ENCODE measurements at places on chromosomes 4 and X.

- peak; percentile 15 for DNase-seq
Observed at GRCh38 chr4:185566972-185567371, 31.7 kb upstream of the PDLIM3 start.

DNA sequence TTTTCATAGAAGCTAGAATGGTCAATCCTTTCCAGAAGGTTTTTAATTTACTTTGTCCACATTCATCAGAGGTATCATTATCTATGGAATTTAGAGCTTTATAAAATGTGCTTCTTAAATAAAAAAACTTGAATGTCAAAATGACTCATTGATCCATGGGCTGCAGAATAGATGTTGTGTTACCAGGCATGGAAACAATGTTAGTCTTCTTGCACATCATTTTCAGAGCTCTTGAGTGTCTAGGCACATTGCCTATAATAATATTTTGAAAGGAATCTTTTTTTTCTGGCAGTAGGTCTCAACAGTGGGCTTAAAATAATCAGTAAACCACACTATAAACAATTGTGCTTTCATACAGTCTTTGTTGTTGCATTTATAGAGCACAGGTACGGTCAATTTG lies 200.3 kb downstream of the FAT4 start:
- DNase-seq = no peak

- DNase-seq = peak; percentile 85
Observed at GRCh38 chr4:153204247-153204671, at the start of gene TRIM2. Gene TRIM2 (plus strand): TSS chr4:153204443. CDS start chr4:153204531, 88 bp downstream.

GRCh38 chr4:88333741-88334405 lies 44.8 kb upstream of the HERC6 start:
- peak; percentile 79 for DNase-seq

- no peak for DNase-seq
Observed at GRCh38 chr4:76723373-76723772, 174.6 kb downstream of the SOWAHB start.

DNA sequence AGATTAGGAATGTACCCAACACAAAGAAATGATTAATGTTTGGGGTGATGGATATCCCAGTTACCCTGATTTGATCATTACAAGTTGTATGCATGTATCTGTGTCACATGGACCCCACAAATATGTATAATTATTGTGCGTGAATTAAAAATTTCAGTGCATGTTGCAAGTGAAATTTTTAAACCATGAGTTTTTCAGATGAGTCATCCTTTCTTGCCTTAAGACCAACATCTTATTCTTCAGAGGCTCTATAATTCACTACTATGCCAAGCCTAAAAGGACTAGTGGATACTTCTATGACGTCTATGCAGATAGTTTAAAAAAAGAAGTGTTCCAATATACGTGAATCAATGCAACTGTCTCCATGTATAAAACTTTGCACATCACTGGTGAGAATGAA lies 113.0 kb upstream of the SH3RF1 start:
- DNase-seq = no peak

DNA sequence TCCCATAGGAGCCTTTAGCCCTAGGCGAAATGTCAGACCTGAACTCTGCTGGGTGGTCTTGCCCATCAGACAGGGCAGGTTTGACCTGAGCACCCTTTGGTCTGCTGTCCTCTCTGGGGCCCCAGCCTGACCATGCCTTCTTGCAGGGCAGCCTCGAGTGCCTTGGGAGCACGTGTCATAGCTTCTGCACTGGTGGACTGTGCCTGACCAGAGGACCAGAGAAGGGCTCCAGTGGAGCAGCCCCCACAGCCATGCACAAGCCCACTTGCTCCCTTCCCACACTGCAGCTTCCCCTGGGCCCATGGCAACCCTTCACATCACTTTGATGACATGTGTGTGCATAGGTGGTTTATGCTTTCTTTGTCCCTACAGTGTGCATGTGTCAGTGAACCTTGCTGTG lies 394.0 kb downstream of the TEX13C start:
- no peak for DNase-seq

DNA sequence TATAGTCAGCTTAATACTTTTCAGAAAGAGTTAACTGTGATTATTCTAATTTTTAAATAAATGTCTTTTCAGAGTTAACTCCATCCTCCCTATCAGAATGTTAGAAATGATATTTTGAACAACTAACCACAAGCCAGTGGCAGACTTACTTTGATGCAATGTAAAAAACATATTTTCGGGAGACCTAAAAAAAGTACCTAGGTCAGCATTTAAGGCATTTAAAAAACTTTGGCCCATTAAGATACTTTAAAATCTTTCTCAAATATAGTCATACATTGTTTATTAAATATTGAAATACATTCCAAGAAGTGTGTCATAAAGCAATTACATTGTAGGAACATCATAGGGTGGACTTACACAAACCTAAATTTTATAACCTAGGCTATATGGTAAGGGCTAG lies 426.1 kb downstream of the PABPC4L start:
- no peak for DNase-seq

DNA sequence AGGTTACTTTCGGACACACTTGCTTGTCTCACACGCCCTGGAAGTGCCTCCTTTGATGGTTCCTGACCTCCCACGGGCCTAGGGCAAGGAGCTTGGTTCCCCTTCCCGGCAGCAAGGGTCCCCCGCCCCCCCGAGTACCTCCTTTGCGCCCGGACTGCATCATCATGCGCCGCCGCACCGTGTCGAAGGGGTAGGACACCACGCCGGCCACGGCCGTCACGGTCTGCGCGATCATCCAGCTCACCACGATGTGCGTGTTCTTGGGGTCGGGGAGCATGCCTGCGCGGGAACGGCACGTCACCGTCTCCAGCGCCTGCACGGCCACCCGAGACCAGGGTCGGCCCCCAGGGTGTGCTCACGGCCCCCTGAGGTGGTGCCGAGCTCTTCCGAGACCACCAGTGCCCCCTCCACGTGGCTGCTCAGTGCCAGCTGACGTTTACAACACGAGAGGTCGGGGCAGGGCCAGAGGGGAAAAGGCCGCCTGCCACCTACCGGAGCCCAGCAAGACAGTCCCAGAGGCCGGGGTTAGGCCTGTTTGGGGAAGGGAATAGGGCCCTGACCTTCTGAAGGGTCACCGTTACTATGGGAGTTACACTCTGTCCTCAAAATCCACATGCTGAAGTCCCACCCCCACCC lies 4.7 kb downstream of the SLC25A6 start:
- DNase-seq = no peak

DNA sequence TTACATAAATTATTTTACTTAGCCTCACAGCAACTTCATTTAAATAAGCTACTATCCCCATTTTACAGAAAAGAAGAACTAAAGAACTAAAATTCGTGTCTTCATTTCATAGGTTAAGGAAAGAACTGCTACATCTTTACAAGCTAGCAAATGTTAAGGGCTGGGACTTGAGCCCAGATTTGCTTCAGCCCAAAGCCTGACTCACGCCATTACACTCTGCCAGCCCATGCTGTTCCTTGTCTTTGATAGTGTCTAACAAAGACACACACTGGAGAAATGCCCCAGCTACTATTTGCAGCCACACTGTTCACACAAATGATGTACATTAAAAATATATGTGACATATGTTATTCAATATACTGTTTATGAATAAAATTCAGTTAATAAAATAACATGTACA lies 29.0 kb upstream of the ERVMER34-1 start:
- DNase-seq = no peak

DNA sequence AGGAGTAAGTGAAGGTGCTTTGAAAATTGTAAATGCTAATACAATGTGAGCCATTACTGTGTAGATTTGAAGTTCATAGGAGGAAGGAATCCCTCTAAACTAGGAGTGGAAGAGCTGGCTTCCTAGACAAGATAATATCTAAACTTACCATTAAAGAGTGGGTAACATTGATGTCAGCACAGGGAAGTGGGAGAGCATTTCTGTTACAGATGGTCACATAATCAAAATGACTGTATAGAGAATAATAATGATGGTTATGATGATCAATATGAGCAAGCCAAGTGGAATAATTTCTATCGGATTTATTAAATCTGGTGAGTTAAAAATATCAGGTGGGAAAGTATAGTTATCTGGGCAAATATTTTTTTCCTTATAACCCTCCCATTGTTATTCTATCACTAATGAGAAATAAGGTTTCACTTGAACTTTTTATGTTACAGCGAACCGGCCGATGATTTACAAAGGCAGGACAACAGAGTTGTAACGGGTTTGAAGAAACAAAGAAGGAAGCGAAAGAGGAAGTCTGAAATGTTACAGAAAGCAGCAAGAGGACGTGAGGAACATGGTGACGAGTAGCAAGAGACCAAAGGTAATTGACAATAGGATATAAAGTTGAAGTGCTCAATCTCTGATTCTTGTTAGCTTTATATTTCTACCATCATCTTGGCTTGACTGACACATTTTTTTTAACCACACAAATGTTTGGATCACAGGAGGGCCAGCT lies 43.5 kb downstream of the FMR1NB start:
- no peak for DNase-seq

DNA sequence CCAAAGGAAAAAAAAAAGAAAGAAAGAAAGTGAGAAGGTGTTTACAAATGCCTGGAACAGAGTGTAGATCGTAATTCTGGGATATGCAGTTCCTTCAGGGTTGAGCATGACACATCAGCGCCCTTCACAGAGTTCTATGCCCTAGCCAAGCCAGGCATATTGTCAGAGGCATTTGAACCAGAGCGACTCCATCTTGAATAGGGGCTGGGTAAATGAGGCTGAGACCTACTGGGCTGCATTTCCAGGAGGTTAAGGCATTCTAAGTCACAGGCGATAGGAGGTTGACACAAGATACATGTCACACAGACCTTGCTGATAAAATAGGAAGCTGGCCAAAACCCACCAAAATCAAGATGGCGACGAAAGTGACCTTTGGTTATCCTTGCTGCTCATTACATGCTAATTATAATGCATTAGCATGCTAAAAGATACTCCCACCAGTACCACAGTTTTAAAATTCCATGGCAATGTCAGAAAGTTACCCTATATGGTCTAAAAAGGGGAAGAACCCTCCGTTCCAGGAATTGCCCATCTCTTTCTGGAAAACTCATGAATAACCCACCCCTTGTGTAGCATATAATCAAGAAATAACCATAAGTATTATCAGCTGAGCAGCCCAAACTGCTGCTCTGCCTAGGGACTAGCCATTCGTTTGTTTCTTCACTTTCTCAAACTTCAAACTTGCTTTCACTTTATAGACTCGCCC lies 23.5 kb upstream of the LRBA start:
- DNase-seq = no peak

DNA sequence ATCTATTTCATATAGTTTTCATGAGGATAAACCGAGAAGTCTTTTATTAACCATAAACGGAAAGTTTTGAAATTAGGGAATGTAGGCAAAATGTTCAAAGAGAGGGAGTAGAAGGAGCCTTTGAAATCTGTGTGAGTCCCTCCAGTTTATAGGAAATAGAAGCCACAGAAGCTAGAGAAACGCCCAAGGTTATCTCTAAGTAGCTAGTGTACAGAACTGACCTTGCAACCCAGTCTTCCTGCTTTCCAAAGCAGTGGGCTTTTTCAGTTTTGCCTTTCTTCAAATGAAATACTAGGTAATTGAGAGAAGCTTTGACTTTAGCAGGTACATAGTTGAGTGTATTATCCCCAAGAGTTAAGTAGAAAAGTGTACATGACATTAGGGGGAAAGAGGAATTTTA lies 39.4 kb downstream of the STIM2 start:
- DNase-seq = peak; percentile 11
